ENCODE measurements at places on chromosomes 11 and 22. TPM values are rescaled to one million over a fixed set of nuclear protein-coding genes. Genes with fewer than 3 reads are reported as not detected.

DNA sequence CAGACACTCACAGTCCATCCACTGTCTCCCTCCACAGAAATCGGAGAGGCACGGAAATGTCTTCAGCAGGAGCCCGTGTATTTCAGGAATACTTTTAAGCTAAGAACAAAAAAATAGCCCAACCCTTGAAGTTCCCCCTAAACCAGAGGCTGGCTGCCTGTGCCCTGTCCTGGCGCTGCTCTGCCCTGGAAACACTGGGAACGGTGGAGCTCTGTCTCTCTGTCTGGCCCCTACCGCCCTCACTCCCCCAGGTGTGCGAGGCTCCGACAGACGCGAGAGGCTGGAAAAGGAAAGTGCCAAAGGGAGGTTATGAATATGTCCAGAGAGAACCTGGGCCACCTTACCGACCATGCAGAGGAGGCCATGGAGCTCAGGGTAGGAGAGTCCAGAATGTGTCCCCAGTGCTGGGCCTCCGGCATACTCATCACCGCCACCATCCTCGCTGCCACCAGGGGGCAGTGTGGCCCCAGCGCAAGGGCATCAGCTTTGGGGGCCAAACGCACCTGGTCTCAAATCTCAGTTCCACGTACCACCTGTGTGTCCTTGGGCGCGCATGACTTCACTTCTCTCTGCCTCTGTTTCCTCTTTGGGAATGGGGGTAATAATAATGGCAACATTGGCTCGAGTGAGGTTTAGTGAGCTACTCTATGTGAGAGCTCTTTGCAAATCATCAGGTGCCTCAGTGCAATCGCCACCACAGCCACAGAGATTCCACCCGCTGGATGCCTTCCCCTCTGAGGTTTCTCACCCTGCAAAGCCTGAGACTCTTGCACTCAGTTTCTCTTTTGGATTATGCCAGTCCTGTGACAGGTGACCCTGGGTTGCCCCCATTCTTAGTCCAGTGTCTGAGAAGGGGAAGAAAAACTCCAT, 10.4 kb upstream of the SLCO2B1 start:
- peak; percentile 78 for DNase-seq

GRCh38 chr11:82521427-82521826, 212.2 kb downstream of the FAM181B start:
- DNase-seq: no peak

DNA sequence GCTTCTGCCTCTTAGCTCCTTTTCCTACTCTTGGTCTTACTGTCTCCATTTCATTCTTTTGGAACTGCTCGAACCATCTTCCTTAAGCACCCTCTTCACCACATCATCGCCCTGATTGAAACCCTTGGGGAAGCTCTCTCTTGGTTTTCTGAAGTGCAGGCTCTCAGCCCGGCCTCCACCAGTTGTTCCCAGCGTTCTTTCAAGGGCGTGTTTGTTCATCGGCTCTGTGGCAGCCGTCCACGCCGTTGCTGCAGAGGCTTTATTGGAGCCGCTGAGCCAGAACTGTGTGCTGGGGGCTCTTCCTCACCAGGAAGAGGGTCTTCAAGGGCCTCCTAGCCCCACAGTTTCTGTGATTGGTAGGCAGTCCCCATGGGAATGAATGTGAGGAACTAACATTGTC, 214.1 kb downstream of the TBC1D22A start:
- no peak for DNase-seq

DNA sequence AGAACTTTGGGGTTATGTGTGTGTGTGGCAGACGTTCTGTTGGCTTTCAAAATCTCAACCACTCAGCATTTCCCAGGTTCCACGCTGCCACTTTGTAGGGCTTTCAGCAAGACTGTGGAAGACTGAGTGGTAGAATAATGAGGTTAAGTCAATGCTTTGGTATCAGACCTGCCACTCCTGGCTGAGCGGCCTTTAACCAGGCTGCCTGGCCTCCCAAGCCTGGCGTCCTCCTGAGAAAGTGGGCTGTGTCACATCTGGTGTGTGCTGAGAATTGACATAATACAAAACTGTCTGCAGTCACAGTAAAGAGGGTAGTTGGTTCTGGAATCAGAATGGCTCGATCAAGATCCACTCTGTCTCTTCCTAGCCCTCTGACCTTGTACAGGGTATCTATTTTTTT, 126.5 kb downstream of the DBX1 start:
- DNase-seq: no peak

DNA sequence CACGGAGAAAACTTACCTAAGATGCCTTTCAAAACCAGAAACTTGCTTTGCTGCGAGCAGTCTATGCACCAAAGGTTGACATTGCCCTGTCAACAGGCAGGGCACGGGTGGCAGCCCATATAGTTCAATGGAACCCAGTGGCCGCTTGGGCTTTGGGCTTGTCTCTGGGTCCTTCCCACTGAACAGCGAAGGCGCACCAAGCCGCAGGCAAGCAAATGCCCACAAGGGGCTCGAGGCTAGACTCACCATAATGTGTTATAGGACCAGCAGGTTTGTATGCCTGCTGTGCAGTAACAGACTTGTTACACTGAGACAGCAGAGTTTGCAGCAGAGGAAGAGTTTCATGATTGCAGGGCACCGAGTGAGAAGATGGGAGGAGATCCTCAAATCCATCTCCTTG, 20.3 kb downstream of the CLDN5 start:
- DNase-seq: peak; percentile 33

DNA sequence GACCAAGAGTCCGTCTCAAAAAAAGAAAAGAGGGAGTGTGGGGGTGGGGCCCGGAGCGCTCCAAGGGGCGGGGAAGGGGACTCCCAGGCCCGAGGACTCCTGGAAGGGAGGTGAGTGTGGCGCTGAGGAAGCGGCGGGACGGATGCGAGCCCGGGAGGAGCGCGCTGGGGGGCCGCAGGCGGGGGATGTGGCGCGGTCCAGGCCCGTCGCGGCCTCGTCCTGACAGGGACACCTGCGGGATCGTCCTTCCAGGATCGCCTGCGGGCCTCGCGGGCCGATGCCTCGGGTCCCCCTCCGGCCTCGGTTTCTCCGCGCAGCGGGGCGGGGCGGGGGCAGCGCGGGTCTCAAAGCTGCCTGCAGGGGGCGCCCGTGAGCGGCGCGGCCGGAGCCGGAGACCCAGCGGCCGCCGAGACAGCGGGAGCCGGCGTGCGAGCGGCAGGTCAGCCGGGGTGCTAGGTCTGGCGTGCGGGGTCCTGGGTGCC, 3.8 kb upstream of the ADORA2A start:
- peak; percentile 79 for DNase-seq

DNA sequence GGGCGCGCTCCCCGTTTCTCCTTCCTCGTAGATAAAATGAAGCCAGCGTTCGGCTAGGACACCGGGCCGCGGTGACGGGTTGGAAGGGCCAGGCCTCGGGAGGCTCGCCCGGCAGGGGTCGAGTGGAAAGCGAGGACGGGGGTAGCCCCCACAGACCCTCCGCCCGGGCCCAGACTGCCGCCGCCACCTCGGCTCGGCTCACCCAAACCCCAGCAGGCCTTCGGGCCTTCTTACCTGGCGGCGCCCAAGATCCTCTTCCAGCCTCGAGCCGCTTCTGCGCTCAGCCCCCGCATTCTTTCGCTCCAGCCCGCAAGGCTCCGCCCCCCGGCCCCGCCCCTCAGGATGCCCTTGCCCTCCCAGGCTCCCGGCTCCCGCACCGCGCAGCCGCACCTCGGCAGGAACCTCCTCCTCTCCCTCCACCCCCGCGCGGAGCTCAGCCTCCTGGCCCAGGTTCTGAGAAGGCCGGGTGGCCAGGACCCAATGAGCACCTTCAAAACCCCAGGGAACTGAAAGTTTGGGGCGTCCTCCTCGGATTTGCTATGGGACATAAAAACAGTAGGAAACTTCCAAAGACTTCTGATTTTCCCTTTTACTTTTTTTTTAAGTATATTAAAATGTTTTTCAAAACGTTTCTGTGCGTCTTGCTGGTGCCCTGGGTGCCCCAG, at the start of gene CD59:
TSS of gene CD59 (minus strand) at position 276 of the 665 bp plus-strand sequence. CDS start 13,978 bp downstream, outside the sequence.
- DNase-seq: peak; percentile 96

DNA sequence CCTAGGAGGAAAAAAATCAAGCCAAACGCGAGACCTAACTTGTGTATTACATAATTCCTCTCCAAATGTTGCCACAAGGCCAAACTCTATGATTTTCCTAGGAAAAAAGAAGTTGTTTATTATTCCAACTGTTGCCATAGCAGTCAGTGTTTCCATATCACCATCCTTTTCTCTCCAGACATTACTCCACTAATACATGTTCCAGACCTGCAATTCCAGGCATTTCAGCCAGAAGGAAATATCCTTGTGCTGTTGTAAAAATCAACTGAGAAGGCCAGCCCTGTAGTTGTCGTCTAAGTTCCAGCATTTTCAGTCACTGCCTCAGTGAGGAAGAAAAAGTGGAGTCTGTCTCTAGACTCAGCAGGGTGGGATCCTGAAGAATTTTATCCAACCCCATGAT, 33.1 kb upstream of the PAMR1 start:
- DNase-seq: no peak

DNA sequence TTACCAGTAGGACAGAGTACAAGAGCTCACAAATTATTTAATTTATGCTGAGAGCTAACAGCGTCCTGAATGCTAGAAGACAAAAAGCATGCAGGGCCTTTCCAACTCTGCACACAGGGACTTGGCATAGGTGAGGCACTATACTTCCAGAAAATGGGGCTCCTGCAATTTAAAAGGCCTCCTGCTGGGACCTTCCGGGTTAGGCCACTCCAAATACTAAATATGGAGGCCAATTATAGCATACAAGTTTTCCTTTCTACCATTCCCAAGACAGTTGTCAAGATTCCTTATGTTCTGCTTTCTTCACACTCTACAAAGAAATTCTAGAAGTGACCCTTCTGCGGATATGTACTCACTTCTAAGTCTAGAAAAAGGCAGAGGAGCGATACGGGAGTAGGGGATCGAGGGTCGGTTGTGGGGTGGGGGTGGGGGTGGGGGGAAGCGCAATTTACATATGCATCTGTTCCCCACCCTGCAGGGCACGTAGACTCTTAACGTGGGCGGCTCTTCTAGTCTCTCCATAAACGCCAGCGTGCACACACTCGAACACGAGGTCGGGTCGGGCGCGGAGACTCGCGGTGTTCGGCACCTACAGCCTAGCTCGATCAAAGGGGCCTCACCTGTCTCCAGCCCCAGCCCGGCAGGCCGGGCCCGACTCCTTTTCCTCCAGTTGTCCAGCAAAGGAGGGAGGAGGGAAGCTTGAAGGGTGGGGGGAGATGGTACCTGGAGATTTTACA, 728 bp downstream of the DCUN1D5 start:
- DNase-seq: peak; percentile 48

- DNase-seq: no peak
Observed at GRCh38 chr11:66559866-66560676, 8.3 kb downstream of the CTSF start.

Gene NDUFC2
- 203 TPM for total RNA-seq

Gene MMP27
- not detected for total RNA-seq

Gene CBLIF
- total RNA-seq: not detected

Gene SLC29A2
- 5.7 TPM for total RNA-seq

Gene LRRC10B
- 0.13 TPM for total RNA-seq

Measured in endothelial cell (in vitro differentiated cells).